ENCODE measurements at places on chromosomes 4 and X. TPM values are rescaled to one million over a fixed set of nuclear protein-coding genes. Genes with fewer than 3 reads are reported as not detected.

Gene GUCY1B1
- 8.0 TPM for total RNA-seq

Gene CT83
- total RNA-seq = not detected

Gene PLS3
- 12.6 TPM for total RNA-seq

Gene PLRG1
- 41.3 TPM for total RNA-seq

Gene UGT2B10
- total RNA-seq = not detected

Gene ZNF275
- 4.0 TPM for total RNA-seq

Gene PAGE4
- not detected for total RNA-seq

Gene SPANXB1
- not detected for total RNA-seq

Gene GPR143
- not detected for total RNA-seq

Gene GPR101
- not detected for total RNA-seq

Gene SUPT20HL2
- total RNA-seq = not detected

Gene ELF4
- total RNA-seq = 42.5 TPM

Gene TAF7L
- not detected for total RNA-seq

Gene LNX1
- 35.5 TPM for total RNA-seq

Gene MAGEC3
- total RNA-seq = not detected

Gene KCTD8
- total RNA-seq = not detected

Gene SPANXD
- not detected for total RNA-seq

Gene PCDH10
- 0.27 TPM for total RNA-seq

Gene KCNIP4
- 2.8 TPM for total RNA-seq

Gene ANOS1
- not detected for total RNA-seq

Gene AVPR2
- total RNA-seq = 5.0 TPM

Gene IGSF1
- not detected for total RNA-seq

Gene GLRA3
- total RNA-seq = 1.7 TPM

Gene MAP9
- 1.7 TPM for total RNA-seq

Gene DOK7
- total RNA-seq = 4.1 TPM

Gene EFNB1
- 77.6 TPM for total RNA-seq

Gene ATP8A1
- 161 TPM for total RNA-seq

Gene HMGB3
- total RNA-seq = 11.5 TPM

Gene ZNF518B
- 22.4 TPM for total RNA-seq

Gene CT45A1
- total RNA-seq = not detected

Gene CSAG3
- not detected for total RNA-seq

Gene IL3RA
- 1.6 TPM for total RNA-seq

Gene OPRPN
- total RNA-seq = not detected

Gene MAGEB5
- total RNA-seq = not detected

Gene BEND2
- total RNA-seq = not detected

Gene VSIG4
- total RNA-seq = 42.9 TPM

Gene SOX3
- not detected for total RNA-seq

Gene GLUD2
- total RNA-seq = not detected

Gene GUCY1A1
- total RNA-seq = 2.3 TPM

Gene CHRNA9
- not detected for total RNA-seq

Gene JADE3
- 19.8 TPM for total RNA-seq

Gene KIAA1210
- total RNA-seq = not detected

Gene FDCSP
- not detected for total RNA-seq

Gene PNMA6F
- total RNA-seq = not detected

Gene GPC4
- 11.0 TPM for total RNA-seq

Gene MAGEC2
- not detected for total RNA-seq

Gene IDH3G
- total RNA-seq = 142 TPM

Gene CXCL10
- not detected for total RNA-seq
